ENCODE measurements at places on chromosomes 12 and 14. TPM values are rescaled to one million over a fixed set of nuclear protein-coding genes. Genes with fewer than 3 reads are reported as not detected.

- no peaks in the 10 kb centered on the region for H3K27me3 ChIP-seq
- H3K36me3 ChIP-seq = no peaks in the 10 kb centered on the region
- H3K4me1 ChIP-seq = no peaks in the 10 kb centered on the region
- H3K27ac ChIP-seq = no peak overlapping the region
Measured at GRCh38 chr14:67962215-67962644, 142.7 kb downstream of the RAD51B start.

Gene IL31
- not detected for total RNA-seq

- DNase-seq = no peak
- no peak overlapping the region for H3K4me3 ChIP-seq
- H3K4me1 ChIP-seq = no peaks in the 10 kb centered on the region
- no peaks in the 10 kb centered on the region for H3K27me3 ChIP-seq
- no peak overlapping the region for H3K27ac ChIP-seq
Measured at GRCh38 chr12:23380419-23381100, 568.9 kb downstream of the SOX5 start.

Gene ACOT6
- 0.11 TPM for total RNA-seq
